ENCODE measurements at places on chromosomes 7 and 10. TPM values are rescaled to one million over a fixed set of nuclear protein-coding genes. Genes with fewer than 3 reads are reported as not detected.

Gene COL17A1
- 0.12 TPM for total RNA-seq

Gene SP8
- total RNA-seq: not detected

Gene KCNH2
- total RNA-seq: 0.18 TPM

Gene BEND7
- 14.5 TPM for total RNA-seq

Gene SEMA3A
- total RNA-seq: 0.47 TPM

Gene CABCOCO1
- not detected for total RNA-seq

Gene SLC18A2
- total RNA-seq: 0.12 TPM

Gene FOXI2
- not detected for total RNA-seq

Gene MMD2
- total RNA-seq: not detected

Gene TRPV5
- total RNA-seq: not detected

Gene NEUROD6
- total RNA-seq: not detected

Gene GPR26
- total RNA-seq: not detected

Gene GRM3
- total RNA-seq: not detected

Gene TUBAL3
- total RNA-seq: not detected

All from right lobe of liver (tissue), 6 donors.